Activated T-cell treated with anti-CD3 and anti-CD28 coated beads, Interleukin-2, amount 50 U/mL, for 72 hours (primary cell): ENCODE measurements at places on chromosomes 6 and 20. TPM values are rescaled to one million over a fixed set of nuclear protein-coding genes. Genes with fewer than 3 reads are reported as not detected.

DNA sequence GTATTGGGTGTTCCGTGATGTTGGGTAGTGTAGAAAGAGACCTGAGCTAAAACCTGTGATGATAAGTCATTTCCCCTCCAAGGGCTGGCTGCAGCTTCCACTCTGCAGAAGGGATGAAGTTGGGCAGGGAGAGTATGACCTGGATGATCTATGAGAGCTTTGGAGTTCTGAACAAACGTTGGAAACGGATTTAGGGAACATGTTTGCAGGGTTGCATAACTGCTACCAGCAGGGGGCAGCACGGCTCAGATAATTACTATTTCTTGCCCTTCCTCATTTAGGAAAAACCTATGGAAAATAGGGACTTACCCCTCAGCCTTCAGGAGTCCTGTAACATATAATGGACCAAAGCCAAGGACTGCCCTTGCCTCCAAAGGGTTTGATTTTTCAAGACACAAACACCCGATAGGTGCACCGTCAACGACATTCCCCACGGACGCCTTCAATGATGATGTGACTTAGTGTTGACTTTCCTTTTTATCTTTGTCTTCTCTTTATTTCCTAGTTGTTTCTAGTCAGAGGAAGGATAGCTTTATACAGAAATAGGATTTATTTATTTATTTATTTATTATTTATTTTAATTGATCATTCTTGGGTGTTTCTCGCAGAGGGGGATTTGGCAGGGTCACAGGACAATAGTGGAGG is 164.9 kb upstream of the SASH1 start:
- peaks cover 19% of the 10 kb centered on the region for H3K27me3 ChIP-seq
- H3K4me3 ChIP-seq: no peak overlapping the region
- H3K36me3 ChIP-seq: no peaks in the 10 kb centered on the region
- peak; percentile 11 for DNase-seq
- H3K27ac ChIP-seq: no peak overlapping the region

GRCh38 chr20:60599381-60599780 is 641.2 kb downstream of the CDH26 start:
- no peaks in the 10 kb centered on the region for H3K27me3 ChIP-seq
- H3K4me3 ChIP-seq: no peak overlapping the region
- no peak overlapping the region for H3K27ac ChIP-seq
- no peaks in the 10 kb centered on the region for H3K4me1 ChIP-seq
- H3K36me3 ChIP-seq: no peaks in the 10 kb centered on the region
- DNase-seq: no peak

- DNase-seq: no peak
- H3K27me3 ChIP-seq: peaks cover 31% of the 10 kb centered on the region
- H3K36me3 ChIP-seq: no peaks in the 10 kb centered on the region
- no peak overlapping the region for H3K4me3 ChIP-seq
Observed at GRCh38 chr6:169247991-169248390, 5.7 kb downstream of the THBS2 start.

GRCh38 chr20:36812594-36813463 is 39.3 kb upstream of the DSN1 start:
- no peak overlapping the region for H3K4me3 ChIP-seq
- H3K4me1 ChIP-seq: peaks cover 8% of the 10 kb centered on the region
- DNase-seq: no peak
- no peaks in the 10 kb centered on the region for H3K36me3 ChIP-seq
- H3K27me3 ChIP-seq: no peaks in the 10 kb centered on the region

PIGT gene
- total RNA-seq: 63.7 TPM

BICRAL gene
- total RNA-seq: 24.4 TPM

TRDN gene
- not detected for total RNA-seq
